ENCODE measurements at places on chromosomes 13 and 19.

DNA sequence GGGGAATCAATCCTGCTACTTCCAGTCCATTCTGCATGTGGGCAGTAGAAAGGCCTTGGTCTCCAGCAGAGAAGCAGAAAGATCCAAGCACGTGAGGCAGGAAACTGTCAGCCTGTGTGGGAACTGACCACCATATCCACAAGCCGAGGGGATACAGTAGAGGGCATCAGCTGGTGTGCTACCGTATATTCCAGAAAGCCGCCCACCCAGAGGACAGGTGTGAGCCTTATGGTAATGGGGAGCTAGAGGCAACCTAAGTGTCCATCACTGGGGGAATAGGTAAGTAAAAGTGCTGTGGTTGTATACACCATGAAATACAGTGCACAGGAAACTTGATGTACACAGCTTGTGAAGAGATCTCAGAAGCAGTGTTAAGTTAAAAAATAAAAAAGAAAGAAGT, 2.8 kb upstream of the IFNL1 start:
- DNase-seq: no peak

GRCh38 chr13:46607768-46608564, 55.0 kb downstream of the LRCH1 start:
- DNase-seq: no peak

DNA sequence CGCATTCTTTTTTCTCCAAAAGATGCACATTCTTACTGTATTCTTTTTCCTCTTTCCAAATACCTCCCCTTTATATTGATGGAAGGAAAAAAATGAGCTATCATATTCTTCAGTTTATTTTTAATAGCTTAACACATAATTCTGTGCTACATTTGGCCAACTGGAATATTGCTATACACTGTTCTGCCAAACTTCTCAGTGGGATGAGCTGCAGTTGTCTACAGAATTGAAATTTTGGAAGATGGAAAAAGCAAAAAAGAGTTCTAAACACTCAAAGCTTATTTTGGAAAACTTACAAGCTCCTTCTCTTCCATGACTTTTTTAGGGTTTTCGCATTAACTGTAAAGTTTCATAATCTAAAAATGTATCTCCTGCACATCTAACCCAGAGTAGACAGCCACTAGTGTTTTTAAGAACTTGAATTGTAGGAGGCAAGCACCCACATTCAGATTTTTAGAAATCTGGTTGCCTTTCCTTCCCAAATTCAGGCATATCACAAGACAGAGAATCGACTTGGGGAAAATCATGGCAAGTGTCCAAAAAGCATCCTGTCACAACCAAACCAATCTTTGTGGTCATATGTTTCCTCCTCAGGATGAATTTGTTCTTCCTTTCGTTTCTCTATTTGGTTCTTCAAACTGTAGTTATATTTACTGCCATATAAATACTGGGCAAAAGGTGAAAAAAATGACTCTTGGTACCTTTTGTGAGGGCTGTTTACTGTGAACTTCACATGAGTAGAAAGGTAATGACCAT, 111.4 kb upstream of the FRY start:
- DNase-seq: no peak

DNA sequence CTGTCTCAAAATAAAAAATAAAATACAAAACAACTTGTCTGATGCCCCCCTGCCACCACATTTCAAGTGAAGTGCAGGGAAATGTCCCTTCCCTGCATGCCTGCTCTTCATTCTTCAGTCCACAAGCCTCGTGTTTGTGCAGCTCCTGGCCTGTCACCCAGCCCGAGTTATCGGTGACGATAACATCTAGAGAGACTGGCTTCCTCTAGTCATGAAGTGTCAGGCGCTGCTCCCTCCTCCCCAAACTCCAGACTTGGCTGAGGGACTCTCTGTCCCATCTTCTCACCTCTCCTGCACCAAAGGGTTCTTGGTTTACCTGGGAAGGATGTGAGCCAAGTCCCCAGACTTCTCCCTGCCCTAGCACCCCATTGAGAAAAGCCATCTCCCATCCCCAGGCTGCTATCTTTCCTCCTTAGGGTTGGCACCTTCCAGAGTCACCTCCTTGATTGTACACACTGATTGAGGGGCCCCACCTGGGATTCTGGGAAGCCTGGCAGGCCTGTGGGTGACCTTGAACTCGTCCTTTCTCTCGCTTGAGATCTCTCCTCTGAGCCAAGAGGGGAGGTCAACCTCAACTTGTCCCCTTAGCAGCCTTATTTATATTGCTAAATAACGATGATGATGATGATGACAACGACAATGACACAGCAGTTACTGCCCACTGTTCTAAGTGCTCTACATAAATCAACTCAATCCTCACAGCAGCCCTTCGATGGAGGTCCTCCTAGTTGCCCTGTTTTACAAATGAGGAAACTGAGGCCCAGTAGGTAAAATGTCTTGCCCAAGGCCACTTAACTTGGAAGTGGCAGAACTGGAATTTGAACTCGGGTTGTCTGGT, 13.1 kb upstream of the PLAUR start:
- no peak for DNase-seq

DNA sequence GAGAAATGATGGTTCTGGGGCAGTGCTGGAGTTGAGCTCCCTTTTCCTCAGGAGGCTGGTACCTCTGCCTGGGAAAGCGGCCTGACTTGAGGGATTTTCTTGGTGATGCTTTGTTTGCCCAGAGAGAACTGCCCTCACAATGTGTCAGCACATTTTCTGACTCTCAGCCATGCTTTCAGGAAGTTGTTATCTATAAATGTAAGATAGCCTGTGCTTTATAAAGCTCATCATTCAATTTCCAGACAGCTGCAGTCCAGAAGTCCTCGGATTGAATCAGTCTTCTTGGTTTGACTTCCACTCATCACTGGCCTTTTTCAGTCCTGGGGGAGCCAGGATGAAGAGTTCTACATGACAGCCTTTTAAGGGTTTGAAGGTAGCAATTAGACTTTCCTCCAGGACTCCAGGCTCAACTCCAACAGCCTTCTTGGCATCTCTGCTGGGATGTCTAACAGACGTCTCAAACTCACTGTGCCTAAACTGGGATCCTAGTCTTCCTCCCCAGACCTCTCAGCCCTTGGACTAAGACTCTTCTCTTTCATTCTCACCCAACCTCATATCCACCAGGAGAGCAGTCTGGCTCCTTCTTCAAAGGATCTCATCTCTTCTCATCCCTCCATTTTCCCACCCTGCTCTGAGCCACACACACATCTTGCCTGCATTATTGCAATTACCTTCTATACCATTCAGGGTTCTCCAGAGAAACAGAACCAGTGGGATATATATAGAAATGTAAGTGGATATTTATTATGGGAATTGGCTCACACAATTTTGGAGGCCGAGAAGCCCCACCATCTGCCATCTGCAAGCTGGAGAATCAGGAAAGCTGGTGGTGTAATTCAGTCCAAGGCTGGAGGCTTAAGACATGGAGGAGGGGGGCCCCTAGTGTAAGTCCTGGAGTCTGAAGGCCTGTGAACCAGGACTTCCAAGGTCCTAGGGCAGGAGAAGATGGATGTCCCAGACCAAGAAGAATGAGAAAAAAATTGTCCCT, 13.1 kb downstream of the ERICH6B start:
- DNase-seq: no peak

- no peak for DNase-seq
These were observed 1573.3 kb downstream of the PCDH9 start for GRCh38 chr13:65656740-65657329.

Measured in epithelial cell of prostate (primary cell).